ENCODE measurements at places on chromosomes 12 and 14.

- DNase-seq = no peak
Measured at GRCh38 chr12:120668868-120669840, 17.8 kb upstream of the MLEC start.

DNA sequence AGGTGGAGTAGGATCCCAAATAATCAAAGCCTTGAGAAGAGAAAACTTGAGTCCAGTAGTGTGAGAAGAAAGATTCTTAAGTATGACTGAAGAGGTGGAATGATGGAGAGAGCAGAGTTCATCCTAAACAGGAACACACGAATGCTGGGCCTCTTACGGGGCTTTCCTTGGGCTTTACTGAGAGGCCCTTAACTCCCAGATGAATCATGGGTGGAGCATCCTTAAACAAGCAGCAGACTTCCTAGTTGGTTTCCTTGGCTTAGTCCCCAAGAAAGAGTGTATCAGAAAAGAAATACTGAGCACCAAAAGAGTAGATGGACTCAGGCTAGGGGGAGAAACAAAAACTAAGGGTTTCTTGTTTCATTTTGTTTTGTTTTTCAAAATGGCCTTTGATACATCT, 132.5 kb downstream of the GPR135 start:
- no peak for DNase-seq

DNA sequence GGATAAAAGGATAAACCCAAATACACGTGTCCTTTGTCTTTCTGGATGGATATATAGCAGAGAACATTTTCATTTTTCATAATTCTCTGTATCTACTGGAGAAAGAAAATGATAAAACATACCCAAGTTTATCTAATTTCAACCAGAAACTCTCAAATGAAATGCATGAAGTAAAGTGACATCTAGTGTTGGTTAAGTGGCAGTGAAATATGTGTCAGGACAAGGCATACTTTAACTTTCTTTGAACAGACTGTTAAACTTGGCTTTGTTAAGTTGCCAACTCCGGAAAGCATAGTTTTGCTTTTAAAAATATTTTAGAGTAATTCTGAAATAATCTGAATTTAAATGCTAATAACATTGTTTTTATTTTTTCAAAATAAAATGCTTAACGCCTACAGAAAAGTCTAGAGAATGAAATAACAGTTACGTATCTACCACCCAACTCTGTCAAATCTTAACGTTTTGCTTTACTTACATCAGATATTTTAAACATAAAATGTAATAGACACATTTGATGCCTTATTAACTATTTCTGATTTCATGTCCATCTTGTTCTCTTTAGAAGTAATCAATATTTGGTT, 25.2 kb upstream of the NTN4 start:
- no peak for DNase-seq

DNA sequence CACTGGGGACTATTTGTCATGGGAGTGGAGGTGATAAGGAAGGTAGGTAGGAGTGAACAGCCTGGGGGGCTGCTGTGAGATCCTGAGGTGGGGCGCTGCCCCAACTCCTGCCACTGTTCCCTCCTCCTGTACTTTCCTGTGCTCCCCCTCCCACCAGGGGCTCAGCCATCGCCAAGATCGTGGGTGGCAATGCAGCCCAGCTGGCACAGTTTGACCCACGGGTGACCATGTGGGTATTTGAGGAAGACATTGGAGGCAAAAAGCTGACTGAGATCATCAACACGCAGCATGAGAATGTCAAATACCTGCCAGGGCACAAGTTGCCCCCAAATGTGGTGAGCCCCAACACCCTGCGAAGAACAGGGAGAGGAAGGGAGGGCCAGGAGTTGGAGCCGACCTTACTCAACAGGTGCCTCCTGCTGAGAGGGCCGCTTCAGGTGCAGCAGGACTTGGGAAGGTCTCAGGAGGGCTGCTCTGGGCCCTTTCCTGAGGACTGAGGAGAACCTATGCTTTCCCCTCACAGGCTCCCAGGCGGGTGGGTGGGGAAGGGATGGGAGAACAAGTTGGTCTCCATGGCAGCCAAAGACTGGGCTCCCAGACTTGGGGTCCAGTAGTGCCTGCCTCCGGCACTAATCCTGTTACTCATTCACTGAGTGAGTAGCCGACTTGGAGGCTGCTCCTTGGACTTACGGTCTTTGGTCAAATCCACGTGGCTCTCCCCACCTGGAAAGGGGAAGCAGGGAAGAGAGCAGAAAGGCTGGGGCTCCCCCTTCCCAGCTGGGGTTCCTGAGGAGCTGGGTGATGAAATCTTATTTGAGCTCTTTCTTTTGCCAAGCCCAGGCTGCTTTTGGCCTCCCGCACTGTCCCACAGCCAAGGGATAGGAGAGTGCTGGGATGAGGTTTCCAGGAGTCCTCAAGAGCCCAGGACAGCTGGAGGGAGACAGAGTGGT, 884 bp downstream of the GPD1 start:
- DNase-seq = no peak

GRCh38 chr14:88095791-88096190, 90.9 kb downstream of the GPR65 start:
- DNase-seq = no peak

GRCh38 chr14:36383767-36384431, 63.5 kb upstream of the MBIP start:
- no peak for DNase-seq

DNA sequence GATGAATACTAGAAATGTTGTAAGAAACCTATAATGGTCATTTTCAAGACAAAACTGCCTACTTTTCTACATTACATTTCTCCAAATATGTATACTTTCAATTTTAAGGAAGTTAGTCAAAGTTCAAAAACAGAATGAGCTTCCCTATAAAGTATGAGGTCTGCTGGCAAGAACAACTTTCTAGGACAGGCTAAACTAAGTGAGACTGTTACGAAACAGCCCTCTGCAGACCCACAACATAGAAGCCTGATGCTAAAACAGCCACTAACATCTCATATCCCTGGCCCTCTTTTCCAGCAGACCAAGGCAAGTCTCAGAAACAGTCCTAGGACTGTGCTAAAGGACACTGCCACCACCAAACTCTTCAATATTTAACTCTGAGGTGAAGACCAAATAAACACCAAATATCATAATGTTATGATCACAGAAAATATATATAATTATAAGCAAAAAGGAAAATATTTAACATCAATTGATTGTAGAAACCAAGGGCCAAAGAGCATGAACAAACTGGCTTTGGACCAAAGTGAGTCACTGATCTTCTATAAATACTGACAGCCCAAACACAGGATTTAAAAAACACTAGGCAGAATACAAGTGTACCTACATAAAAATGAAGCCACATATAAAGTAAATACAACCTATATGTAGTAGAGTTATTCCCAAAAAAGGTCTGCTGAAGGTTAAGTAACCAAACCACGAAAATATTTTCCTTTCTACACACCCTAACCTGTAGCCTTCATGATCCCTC, 27.7 kb downstream of the PPP4R3A start:
- DNase-seq = no peak

- no peak for DNase-seq
Measured at GRCh38 chr12:112199136-112199535, 73.8 kb downstream of the TRAFD1 start.

- DNase-seq = no peak
Measured at GRCh38 chr14:71815110-71815509, 117.1 kb upstream of the RGS6 start.

- no peak for DNase-seq
Measured at GRCh38 chr12:122028165-122028904, 6.7 kb downstream of the BCL7A start.

GRCh38 chr14:49982501-49982951, 89.6 kb downstream of the ARF6 start:
- no peak for DNase-seq

- no peak for DNase-seq
Measured at GRCh38 chr14:90781876-90782275, 34.4 kb downstream of the TTC7B start.

GRCh38 chr12:113512568-113512967, 40.9 kb upstream of the LHX5 start:
- no peak for DNase-seq

DNA sequence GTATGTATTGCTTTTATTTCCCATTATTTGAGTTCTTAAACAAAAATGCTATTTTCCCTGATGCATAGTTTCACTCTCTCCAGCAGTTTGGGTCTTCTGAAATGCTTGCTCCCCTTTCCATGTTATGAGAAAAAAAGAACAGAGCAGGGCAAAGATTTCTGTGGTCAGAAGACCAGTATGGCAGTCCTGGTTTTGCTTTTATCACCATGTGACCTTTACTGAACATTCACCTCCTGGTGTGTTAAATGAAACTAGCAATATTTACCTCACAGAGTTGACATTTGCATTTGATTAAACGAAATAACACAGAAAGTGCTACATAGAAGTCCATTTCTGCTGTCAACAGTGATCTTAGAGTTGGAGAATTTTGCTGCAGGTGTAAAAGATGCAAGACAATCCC, 141.0 kb upstream of the G2E3 start:
- no peak for DNase-seq

DNA sequence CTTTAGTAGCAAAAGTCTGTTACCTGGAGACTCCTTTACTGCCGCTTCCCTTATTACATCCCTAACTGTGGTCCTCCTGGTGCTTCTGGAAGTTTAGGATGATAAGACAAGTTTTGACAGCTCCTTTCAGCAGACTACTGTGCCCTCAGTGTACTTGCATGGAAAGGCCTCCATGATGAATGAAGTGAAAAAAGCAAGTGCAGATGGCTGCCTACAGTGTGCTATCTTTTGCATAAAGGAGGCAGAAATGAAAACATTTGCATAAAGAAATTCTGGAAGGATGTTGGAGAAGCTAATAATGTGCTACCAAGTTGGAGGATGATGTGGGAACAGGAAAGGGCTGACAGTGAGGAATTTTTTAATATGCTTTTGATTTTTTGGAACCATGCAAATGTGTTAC, 4.5 kb downstream of the TCTN2 start:
- DNase-seq = no peak

DNA sequence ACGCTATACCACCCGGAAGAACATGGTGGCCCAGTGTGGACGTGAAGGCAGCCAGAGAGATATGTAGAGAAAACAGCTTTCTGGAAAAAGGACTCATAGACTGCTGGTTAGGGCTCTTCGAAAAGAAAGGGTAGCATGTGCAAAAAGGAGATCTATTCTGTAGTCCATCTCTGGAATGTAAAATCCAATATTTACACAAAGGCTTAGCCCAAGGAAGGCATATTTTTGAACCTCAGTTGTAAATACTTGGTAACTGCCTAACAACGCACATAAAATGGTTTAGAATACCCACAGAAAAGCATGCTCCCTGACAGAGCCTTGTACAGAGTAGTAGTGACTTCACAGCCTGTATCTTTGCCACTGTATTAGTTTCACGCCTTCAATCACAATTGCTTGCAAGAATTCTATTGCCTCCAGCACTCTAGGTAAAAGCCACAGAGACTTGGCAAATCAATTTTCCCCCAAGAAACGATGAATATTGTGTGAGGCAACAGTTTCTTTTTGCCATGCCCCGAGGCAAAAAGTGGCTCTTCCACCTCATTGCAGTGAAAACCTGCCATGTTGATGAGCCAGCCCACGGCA, 59.2 kb downstream of the TRIM9 start:
- DNase-seq = no peak

All from right renal cortex interstitium (tissue), 3 donors.